Tracheal epithelial cell (primary cell): ENCODE measurements at places on chromosomes 5 and 9. TPM values are rescaled to one million over a fixed set of nuclear protein-coding genes. Genes with fewer than 3 reads are reported as not detected.

CAMK2A gene
- under 0.01 and 0.24 TPM in 2 replicates for total RNA-seq

RASGRF2 gene
- total RNA-seq, result 0.21 and 1.7 TPM in 2 replicates

KIAA0825 gene
- total RNA-seq, result 1.3 and 1.9 TPM in 2 replicates

CDK9 gene
- total RNA-seq, result 40.1 and 42.2 TPM in 2 replicates
